ENCODE measurements at places on chromosomes 3 and 15. TPM values are rescaled to one million over a fixed set of nuclear protein-coding genes. Genes with fewer than 3 reads are reported as not detected.

- no peak for DNase-seq
Measured at GRCh38 chr3:139394116-139394515, 4.7 kb upstream of the COPB2 start.

- DNase-seq = no peak
Measured at GRCh38 chr3:22734207-22734606, 468.9 kb upstream of the UBE2E2 start.

DNA sequence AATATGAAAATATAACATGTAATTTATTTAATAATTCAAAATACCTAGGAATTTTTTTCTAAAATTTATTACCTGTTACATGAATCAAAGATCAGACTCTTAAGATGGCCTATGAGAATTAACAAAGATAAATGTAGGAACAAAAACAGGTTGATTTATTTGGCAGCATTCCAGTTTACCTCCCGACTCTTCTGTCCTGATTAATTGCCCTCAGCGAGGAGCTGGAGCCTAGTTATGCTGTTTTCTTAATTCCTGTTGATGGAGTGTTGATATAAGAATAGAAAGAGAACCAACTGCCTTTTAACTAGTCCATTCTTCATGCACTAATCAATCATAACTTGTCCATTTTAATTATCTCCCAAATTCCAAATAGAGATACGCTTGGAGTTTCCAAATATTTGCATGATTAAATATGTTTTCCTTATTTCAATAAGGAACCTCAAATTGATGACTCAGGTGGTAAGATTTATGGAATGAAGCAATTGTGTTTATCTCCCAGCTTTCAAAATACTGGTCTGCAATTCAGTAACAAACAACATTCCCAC lies 10.6 kb upstream of the CPB1 start:
- no peak for DNase-seq

- DNase-seq = no peak
Measured at GRCh38 chr3:43485931-43486330, 135.9 kb downstream of the ANO10 start.

GRCh38 chr15:85009435-85009834 lies 27.8 kb downstream of the PDE8A start:
- DNase-seq = no peak

GRCh38 chr3:58183221-58183620 lies 27.6 kb downstream of the DNASE1L3 start:
- no peak for DNase-seq

- DNase-seq = peak; percentile 73
Measured at GRCh38 chr3:140546649-140547048, 131.2 kb upstream of the TRIM42 start.

DNA sequence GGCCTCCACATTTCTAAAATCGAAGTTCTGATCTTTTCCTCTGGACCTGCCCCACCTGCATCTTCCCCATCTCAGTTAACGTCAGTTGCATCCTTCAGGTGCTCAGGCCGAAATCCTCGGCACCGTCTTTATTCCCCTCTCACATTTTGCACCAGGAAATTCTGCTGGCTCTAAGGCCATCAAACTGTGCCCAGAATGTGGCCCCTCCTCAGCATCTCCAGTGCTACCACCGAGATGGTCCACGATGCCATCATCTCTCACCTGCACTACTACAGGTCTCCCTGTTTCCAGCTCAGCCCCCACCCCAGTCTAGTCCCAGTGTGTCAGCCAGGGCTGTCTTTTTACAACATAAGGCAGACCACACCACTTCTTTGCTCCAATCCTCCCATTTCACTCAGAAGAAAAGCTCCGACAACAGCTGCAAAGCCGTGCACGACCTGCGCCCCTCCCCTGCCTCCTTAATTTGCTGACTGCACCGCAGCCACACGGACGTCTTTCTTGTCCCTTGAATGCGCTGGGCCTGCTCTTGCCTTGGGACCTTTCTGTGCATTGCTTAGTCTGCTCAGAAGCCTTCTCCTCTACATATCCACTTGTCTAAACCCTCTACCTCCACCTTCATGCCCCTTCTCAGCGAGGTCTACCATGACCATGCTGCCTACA lies 14.4 kb downstream of the MUC20 start:
- no peak for DNase-seq

DNA sequence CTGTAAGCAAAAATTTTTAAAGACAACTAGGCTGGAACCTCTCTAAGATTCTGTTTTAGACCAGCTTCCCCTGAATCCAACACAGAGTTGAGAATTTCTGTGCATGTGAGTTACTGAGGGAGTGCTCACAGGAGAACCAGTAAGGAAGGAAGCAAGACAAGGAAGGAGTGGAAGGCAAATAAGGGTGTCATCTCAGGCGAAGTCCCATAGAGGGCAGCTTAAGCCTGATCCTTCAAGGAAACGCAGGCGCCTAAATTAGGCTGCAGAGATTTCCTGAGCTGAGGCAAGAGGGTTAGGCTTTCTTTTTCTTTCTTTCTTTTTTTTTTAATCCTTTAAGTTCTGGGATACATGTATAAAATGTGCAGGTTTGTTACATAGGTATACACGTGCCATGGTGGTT lies 36.2 kb upstream of the COL6A6 start:
- peak; percentile 73 for DNase-seq

- no peak for DNase-seq
Measured at GRCh38 chr15:84143753-84144314, 91.7 kb upstream of the GOLGA6L4 start.

DNA sequence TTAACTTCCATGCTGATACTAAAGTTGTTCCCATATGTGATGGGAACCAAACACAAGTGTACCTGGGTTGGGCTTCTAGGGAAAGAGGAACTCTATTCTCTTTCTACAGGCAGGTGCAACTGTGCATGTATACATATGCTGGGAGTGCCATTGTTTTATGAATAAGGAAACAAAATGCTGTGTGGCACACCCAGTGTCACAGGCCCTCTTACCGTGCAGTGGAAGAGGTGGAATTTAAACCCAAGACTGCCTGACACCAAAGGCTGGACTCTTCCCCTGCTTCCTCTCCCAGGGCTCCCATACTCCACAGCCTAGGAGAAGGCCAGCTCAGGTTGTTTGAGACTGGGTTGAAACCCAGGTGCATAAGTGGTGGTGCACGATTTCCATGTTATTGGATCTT lies 1.9 kb upstream of the FETUB start:
- no peak for DNase-seq

GRCh38 chr3:4772858-4773257 lies 206.4 kb upstream of the BHLHE40 start:
- peak; percentile 23 for DNase-seq

- no peak for DNase-seq
Measured at GRCh38 chr3:46888705-46889104, 11.2 kb downstream of the PTH1R start.

GRCh38 chr3:72951259-72951722 lies 45.3 kb upstream of the PPP4R2 start:
- DNase-seq = no peak

Gene PSTPIP1
- 0.53 TPM for total RNA-seq

Gene SYNPR
- not detected for total RNA-seq

Gene C3orf18
- total RNA-seq = 2.5 TPM

Gene SI
- not detected for total RNA-seq
